Right cardiac atrium (tissue), 5 donors: ENCODE measurements at places on chromosomes 1 and 21. TPM values are rescaled to one million over a fixed set of nuclear protein-coding genes. Genes with fewer than 3 reads are reported as not detected.

DNA sequence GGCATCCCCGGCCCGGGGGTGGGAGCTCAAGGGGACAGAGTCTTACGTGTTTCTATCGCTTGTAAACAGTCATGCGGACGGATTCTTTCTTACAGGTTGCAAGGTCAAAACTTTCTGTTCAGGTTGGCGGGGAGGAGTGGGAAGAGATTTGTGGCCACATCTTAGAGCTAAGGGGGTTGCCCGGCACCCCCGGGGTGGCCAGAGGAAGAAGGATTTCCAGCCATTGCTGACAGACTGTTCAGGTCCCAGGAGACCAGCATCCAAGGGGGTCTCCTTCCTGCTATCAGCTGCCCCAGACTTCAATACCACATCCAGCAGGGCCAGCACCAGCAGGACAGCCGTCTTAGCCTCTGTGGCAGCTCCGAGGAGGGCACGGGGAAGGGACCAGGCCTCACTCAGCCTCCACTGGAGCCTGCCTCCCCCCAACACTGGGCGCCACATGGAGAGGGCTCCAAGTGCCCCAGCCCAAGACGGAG lies 52.0 kb downstream of the KIF21B start:
- DNase-seq = no peak

- no peak for DNase-seq
These were observed 102.0 kb downstream of the FMN2 start for GRCh38 chr1:240193679-240194078.

Gene TMCC2
- 15.7 TPM for polyA plus RNA-seq

DNA sequence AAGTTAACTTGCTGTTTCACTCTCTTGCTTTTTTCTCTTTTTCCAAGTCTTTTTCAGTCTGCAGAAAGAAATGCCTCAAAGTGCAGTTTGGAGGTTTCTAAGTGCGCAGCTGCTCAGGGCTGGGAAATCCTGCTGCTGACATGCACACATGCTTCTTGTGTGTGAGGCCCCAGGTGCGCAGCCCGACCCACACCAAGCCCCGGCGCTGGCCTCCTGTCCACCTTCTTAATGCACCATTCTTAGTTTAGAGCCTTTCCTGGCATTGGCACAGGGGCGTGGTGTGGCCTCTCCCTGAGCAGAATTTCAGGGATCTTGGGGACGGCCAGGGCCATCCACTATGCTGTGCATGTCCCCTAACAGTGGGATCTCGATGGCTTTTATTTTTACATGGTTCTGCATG lies 315.2 kb downstream of the CAMTA1 start:
- no peak for DNase-seq

DNA sequence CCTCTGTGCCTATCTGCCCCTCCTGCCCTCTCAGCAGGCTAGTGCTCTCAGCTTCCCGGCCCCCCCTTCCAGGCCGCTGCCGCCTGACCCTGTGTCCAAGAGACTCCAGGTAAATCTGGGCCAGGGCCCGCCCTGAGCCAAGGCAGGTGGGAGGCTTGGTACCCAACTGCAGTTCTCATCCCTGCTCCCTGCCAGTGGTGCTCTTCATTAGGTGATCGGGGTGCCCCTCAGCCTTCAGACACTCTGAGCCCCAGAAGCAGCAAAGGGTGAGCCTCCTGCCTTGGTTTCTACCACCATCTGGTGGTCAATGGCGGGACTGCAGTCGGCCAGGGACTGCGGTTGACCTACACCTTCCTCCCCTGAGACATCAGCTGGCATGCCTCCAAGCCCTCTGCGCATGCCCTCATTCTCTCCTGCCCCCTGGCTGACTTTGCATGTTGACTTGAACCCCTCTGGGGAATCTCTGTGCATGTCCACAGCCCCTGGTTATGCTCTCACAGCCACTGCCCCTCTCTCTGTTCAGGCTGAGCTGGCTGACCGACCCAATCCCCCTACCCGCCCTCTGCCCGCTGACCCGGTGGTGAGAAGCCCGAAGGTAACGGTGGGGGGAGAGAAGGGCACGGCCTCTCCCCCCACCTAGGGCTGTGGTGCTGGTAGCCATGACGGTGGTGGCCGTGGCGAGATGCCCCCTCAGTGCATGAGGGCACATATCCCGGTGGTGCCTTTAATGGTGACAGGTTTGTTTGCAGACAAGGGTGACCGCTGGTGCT lies 2.0 kb upstream of the EFNA4 start:
- DNase-seq = peak; percentile 95

Gene FNDC10
- 0.68 TPM for polyA plus RNA-seq

- no peak for DNase-seq
These were observed 1154.6 kb downstream of the BRINP3 start for GRCh38 chr1:189323091-189323490.

DNA sequence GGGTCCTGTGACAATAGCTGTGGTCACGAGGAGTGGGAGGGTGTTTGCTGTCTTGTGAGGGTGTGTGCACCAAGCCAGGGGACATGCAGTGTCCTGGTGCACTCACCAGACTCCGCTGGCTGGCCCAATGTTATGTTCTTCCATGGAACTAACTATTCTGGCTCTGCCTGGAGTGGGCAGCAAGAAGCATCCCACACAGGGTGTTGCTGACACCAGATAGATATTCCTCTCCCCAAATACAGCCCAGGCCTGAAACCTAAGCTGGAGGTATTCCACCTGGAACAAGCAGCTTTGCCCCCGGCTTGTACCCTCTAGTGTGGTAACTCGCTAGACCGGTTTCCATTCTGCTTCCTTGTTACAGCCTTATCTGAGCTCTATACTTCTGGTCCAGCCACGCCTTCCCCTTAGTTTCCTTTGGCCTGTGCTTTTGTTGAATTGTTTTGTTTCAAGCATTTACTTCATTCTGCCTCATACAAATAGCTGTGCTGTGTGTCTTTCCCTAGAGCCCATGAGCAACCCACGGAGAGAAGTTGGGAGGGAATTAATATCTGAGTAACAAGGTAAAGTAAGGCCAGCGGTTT lies 14.7 kb upstream of the LY9 start:
- DNase-seq = no peak

Gene TFB2M
- polyA plus RNA-seq = 11.5 TPM

DNA sequence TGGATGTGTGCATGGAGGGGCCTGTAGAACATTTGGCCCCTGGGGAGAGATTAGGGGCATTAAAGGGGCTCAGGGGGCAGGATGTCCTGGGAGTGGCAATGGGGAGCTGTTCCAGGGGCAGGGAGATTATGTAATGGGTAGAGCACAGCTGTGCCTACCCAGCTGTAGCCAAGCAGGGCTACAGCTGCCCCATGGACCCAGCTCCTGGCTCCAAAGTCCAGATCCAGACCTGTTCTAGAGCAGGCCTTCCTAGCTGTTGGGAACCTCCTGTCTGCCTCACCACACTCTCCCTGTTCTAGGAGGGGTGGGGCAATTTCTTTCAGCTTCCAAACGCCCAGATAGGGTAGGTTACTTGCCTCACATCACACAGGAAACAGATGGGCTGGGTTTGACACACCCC lies 5.6 kb downstream of the RPS6KA1 start:
- DNase-seq = no peak

GRCh38 chr1:117017062-117017461 lies 15.5 kb downstream of the CD101 start:
- no peak for DNase-seq

GRCh38 chr1:43648876-43649477 lies 972 bp upstream of the KDM4A start:
- no peak for DNase-seq

Gene EPHA10
- polyA plus RNA-seq = 0.36 TPM

GRCh38 chr1:38781872-38782617 lies 77.5 kb downstream of the RRAGC start:
- DNase-seq = no peak

Gene SYCP1
- polyA plus RNA-seq = not detected

GRCh38 chr1:33123266-33123665 lies 42.3 kb downstream of the AZIN2 start:
- no peak for DNase-seq

- DNase-seq = no peak
These were observed 9.0 kb downstream of the CFH start for GRCh38 chr1:196660852-196661251.

DNA sequence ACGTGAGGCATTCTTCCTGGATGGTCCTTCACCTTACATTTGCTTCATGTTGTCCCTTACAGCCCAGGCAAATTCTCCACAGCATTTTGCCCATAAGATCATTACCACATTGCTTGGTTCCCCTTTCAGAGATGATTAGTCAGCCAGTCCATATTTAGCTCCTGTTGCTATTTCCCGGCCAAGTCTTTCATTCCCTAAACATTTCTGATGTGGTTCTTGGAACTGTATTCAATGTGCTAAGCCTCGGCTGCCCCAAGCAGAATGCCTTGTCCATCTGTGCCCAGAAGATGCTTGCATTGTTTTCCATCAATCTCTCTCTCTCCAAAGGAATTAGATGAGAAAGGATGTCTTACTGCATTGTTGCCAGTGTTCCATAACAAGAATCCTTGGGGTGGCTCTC lies 420.9 kb upstream of the CAMK1G start:
- no peak for DNase-seq

DNA sequence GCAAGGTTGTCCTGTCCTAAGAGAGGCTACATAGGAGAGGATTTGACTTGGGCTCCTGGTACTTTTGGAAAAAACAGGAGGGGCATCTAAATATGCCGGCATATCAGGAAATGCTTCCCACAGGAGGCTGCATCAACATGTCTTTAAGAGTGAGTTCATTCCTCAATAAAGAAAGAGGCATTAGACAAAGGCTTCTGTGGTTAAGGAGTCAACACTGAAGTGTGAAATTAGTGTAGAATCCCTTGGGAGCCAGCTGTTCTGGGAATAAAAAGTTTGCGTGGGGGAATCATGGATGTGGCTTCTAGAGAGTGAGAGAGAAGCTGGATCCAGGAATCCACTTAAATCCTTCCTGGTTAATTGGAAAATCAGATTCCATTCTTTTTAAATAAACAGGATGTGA lies 69.5 kb downstream of the DNM3 start:
- DNase-seq = no peak

Gene POGK
- 8.6 TPM for polyA plus RNA-seq

Gene THBS3
- polyA plus RNA-seq = 19.6 TPM

Gene OR2L8
- polyA plus RNA-seq = not detected

Gene CELF3
- 0.18 TPM for polyA plus RNA-seq

DNA sequence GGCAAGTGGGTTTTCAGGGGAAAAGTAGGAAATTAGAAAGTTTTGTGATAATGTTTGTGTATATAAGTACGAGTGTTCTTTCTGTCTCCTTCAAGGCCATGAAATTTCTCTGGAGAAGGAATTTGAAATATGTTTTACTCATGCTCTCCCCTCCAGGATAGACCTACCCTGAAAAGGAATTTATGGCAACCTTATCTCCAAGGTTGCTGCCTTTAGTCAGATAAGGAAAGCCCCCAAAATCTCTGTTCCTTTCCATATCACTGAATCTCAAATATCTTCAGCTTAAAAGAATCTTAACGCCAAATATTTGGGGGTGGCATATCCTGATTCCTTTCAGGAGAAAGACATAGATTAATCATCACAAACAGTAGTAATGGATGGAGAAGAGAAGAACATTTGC lies 499 bp upstream of the C4BPB start:
- no peak for DNase-seq

- no peak for DNase-seq
These were observed 14.2 kb upstream of the SPOCD1 start for GRCh38 chr1:31830065-31830464.

DNA sequence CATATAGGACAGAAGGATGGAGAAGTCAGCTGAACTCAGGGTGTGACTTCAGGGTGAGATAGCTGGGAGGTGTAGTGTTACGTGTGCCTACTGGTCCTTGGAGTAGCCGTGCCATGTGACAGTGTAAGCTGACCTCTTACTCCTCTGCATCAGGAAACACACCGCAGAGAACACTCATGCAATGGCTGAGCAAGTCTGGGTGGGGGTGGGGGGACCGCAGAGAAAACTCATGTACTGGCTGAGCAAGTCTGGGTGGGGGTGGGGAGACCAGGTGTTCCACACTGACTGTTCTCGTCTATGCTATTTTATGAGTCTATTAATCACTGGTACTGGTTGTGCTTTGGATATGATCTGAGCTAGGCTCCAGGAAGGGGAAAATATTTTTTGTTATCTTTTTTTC lies 233.1 kb downstream of the PAPPA2 start:
- no peak for DNase-seq

DNA sequence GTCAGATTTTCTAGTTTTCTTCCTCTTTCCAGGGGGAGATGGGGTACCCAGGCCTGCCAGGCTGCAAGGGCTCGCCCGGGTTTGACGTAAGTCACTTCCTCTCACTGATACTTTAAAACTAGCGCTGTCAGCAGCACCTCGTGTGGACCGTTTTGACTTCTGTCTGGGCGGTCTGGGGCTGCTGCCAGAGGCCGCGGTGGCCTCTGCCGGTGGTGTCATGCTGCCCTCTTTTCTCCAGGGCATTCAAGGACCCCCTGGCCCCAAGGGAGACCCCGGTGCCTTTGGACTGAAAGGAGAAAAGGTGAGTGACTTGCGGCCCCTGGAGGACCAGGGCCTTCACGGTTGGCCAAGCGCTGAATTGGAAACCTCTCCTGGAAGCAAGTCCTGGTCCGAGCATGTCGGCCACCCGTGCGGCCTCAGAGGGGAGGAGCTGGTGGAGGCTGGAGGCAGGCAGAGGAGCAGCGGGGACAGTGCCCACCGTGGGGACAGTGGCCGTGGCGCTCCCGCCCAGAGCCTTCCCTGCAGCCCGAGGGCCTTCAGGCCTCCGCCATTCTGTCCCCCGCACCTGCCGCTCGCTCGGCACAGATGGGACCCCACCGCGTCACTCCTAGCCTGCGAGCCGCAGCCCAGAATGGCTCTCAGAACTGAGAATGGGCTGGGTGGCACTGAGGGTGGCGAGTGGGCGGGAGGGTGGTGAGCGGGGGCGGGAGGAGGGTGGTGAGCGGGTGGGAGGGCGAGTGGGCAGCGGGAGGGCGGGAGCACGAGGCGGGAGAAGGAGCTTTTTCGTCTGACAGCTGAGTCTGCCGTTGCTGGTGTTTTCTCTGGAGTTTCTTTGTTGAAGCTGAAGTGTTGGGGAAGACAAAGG lies 9.4 kb downstream of the COL6A1 start:
- peak; percentile 18 for DNase-seq

DNA sequence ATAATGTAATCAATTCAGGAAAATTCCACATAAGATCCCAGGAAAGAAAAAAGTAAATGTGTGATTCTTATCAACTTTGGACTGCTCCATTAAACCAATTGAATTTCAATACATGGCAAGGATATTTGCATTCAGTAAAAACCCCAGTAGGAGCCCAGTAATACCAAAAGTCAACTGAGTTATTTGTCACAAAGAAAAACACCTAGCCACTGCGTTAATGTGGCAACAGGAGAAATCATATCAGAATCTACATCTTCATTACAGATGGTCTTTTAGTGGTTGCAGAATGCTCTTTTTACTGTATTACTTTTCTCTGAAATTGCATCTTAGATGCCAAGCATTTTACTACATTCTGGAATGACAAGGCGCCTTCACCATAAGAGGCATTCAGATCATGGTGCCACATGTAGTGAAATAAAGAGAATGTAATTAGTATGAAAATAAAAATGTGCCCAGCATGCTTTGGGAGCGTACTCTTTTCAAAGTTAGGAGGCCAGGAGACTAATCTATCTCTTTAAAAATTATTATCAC lies 180.7 kb downstream of the PATJ start:
- no peak for DNase-seq

- DNase-seq = no peak
These were observed 231.2 kb upstream of the CACYBP start for GRCh38 chr1:174768516-174768915.
